ENCODE measurements at places on chromosomes 4 and X. TPM values are rescaled to one million over a fixed set of nuclear protein-coding genes. Genes with fewer than 3 reads are reported as not detected.
A peak's percentile ranks its signal among the peaks of the same experiment; 100 is the strongest.

DNA sequence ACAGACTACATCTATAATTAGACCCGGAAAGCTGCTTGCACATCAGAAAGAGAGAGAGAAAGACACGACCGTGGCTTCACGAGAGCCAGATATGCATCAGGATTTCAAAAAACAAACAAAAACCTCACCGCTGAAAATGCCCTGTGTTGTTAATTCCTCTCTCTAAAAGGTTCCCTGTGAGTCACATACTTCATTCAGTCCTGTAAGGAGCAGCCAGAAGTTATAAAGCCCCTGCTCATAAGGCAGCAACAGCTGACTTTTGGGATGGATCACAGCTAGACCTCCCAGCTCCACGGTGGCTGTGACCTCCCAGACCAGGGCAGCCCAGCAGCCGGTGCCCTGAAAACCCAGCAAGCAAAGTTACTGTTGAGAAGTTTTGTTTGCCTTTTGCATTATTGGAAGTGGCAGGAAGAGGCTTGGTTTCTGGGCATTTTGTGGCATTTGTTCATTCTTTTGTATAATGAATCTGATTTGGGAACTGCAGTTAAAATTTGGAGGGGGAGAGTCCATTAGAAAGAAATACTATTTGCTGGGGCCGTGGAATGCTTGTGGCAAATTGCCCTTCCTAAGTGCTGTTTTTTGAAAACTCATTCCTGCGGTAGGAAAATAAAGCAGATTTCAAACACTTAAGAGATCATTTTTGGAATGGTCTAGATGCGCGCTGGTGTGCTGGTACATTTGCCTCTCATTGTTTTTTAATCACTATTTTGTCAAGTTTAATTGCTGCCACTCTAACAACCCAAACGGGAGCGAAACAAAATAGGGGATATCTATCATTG is 520.4 kb downstream of the BCOR start:
- H3K27ac ChIP-seq, result no peak overlapping the region
- H3K36me3 ChIP-seq, result no peaks in the 10 kb centered on the region
- no peaks in the 10 kb centered on the region for H3K27me3 ChIP-seq

DNA sequence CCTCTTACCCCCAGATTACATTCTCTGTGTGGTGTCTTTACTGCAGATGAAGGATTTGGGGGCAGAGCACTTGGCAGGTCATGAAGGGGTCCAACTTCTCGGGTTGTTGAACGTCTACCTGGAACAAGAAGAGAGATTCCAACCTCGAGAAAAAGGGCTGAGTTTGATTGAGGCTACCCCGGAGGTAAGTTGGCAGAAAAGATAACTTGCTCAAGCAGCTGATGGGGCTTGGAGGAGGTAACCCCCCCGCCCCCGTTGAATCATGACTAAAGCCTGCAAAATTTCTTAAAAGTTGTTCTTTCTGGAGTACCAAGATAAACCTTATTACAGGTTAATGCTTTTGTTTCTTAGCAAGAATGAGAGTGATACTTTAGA is 1.5 kb downstream of the CCNG2 start:
- no peak for DNase-seq
- H3K27ac ChIP-seq, result peak overlapping the region; percentile 97
- peak overlapping the region; percentile 88 for H3K4me3 ChIP-seq
- peaks cover 14% of the 10 kb centered on the region for H3K4me1 ChIP-seq
- H3K27me3 ChIP-seq, result no peaks in the 10 kb centered on the region

- H3K27ac ChIP-seq, result no peak overlapping the region
- peaks cover 6% of the 10 kb centered on the region for H3K4me1 ChIP-seq
- no peaks in the 10 kb centered on the region for H3K36me3 ChIP-seq
- DNase-seq, result no peak
These were observed 3.9 kb upstream of the HAUS7 start for GRCh38 chrX:153474266-153474665.

DNA sequence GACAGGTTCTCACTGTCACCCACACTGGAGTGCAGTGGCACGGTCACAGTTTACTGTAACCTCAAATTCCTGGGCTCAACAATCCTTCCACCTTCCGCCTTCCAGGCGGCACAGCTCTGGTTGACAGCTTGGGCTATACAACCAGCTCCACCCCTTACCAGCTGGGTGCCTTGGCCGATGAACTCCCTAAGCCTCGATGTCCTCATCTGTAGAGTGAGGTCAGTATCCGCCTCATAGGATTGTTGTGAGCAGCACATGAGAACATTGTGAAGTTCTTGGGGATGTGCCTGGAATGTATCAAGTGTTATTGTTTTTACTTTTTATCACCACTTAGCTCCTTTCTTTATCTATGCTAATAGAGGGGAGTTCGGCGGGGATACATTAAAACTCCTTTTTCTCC is 23.3 kb downstream of the UCHL1 start:
- DNase-seq, result no peak
- no peaks in the 10 kb centered on the region for H3K36me3 ChIP-seq
- no peak overlapping the region for H3K27ac ChIP-seq
- H3K4me1 ChIP-seq, result no peaks in the 10 kb centered on the region
- H3K27me3 ChIP-seq, result no peaks in the 10 kb centered on the region

DNA sequence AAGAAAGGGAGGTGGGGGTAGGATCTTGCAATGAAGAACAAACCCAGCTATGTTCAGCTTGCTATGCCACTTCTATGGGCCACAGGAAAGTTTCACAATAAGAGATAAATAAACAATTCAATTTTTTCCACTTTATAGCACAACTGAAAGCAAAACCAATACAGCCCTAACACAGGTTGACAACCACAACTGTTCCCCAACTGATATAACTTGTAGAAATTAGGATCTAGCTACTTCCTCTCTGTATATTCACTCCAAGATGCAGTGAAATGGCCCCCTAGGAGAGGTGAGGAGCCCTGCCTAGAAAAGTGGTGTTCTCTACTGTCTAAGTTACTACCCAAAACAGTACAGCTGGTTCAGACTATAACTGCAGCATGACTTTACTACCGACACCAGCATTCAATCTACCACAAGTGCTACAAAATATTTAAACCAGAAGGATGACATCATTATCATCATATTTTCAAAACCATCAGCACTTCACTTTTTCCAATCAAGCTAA is 77.0 kb downstream of the FBXW7 start:
- no peak for DNase-seq
- H3K36me3 ChIP-seq, result no peaks in the 10 kb centered on the region
- H3K4me1 ChIP-seq, result peaks cover 5% of the 10 kb centered on the region
- H3K27ac ChIP-seq, result no peak overlapping the region

DNA sequence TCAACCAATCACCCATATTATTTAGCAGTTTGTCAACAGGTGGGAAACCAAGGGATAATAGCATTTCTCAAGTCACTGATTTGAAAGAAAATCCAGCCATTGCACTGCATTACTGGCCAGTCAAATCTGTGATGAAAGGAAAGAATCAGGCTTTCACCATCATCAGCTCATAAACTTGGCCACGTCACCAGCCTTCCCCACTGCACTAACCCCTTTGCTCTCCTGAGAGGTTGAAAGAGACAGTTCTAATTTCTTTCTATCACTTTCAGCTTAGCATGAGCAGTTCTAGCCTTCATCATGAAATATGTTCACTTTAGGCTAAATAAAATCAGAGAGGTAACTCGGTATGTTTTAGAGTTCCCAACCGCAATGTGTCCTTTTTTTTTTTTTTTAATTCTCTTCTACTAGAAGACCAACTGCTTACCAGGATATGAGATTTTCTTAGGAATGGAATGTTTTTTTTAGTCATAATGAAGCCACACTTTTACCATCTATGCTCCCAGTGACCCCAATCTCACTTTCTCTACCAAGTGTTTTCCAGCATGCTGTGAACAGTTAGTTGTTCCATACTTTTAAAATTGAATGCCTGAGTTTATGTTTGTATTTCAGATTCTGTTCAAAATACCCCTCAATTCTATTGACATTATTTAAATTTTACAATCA is 55.7 kb upstream of the SLC7A11 start:
- H3K27me3 ChIP-seq, result no peaks in the 10 kb centered on the region
- DNase-seq, result no peak
- H3K36me3 ChIP-seq, result no peaks in the 10 kb centered on the region
- H3K4me1 ChIP-seq, result no peaks in the 10 kb centered on the region

DNA sequence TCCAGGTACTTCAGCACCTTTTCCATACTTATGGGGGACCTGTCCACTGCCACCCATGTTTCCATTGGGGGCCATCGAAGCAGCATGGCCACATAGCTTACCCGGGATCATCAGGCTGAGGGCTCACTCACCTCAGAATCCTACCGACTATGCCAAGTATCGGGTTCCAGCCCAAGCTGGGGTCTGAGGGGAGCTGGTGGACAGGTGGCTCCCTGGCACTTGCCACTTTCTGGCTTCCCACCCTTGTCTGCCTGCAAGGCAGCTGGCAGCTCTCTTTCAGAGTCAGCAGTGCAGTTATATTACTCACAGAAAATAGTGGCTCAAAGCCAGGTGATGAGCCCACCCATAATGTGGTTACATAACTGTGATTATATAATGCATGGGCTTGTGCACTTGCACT is 1153.8 kb downstream of the STIM2 start:
- no peak for DNase-seq
- H3K4me1 ChIP-seq, result no peaks in the 10 kb centered on the region
- H3K27ac ChIP-seq, result no peak overlapping the region
- H3K27me3 ChIP-seq, result no peaks in the 10 kb centered on the region

DNA sequence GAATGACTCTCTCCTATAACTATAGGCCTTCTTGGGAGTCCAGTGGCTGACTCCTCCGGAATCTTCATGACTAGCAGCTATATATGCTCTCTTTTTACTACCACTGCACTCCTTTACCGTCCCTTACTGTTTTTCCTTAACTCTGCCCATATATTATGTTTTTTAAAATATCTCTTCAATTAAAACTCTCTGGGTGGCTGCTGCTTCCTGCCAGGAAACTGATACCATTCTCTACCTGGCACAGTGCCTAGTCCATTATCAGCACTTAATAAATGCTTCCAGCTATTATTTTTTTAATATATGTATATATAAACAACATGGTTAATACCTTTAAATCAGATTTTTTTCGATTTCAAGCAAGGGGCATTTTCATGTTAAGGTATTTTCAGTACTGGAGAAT is 136.6 kb upstream of the FAM47B start:
- no peaks in the 10 kb centered on the region for H3K4me1 ChIP-seq
- no peak overlapping the region for H3K4me3 ChIP-seq
- no peak for DNase-seq
- no peaks in the 10 kb centered on the region for H3K36me3 ChIP-seq
- H3K27ac ChIP-seq, result no peak overlapping the region

DNA sequence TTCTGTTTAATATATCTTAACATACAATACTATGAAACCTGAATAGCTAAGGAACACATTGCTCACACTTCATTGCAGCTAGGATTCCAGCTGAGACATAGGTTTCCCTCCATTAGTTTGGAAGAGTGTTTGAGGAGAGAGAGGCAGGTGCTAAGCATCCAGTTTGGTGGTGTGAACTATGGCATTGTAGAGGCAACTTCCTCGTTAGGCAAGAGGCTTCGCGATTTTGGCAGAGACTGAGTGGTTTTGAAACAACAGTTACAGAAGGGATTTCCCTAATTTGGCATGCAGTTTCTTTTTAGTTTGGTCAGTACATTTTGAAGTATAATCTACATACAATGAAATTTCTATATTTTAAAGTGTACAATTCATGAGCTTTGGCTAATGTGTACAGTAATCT is 117.1 kb upstream of the BMP3 start:
- H3K4me1 ChIP-seq, result no peaks in the 10 kb centered on the region
- no peak for DNase-seq
- no peaks in the 10 kb centered on the region for H3K27me3 ChIP-seq
- no peak overlapping the region for H3K27ac ChIP-seq
- no peak overlapping the region for H3K4me3 ChIP-seq
- no peaks in the 10 kb centered on the region for H3K36me3 ChIP-seq

- no peak overlapping the region for H3K4me3 ChIP-seq
- peaks cover 5% of the 10 kb centered on the region for H3K4me1 ChIP-seq
- no peak overlapping the region for H3K27ac ChIP-seq
These were observed 80.4 kb downstream of the PTTG2 start for GRCh38 chr4:38040619-38041018.

- H3K27ac ChIP-seq, result peak within 1 kb of the TSS; percentile 82
- peak within 1 kb of the TSS; percentile 40 for H3K4me3 ChIP-seq
- no peaks in the 10 kb centered on the region for H3K27me3 ChIP-seq
- peak; percentile 87 for DNase-seq
These were observed at the start of gene DMD for GRCh38 chrX:33211356-33212260. TSS of gene DMD (minus strand) at chrX:33211549. CDS start at chrX:33211312, 237 bp downstream.

DNA sequence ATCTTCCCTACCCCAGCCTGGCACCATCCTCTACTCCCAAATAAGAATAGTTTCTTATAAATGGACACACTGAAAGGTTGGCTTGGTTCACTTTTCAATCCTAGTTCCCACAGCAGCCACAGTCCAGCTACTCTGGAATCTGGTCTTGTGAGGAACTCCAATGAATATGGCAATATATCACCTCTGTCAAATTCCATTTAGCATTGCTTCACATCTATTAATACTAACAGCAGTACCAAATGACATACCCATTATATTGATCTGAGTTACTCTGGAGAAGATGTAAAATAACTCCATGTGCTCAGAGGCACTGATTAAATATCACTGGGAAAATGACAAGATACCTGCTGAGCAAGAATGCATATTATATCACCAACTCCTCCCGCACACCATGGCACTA is 8.6 kb downstream of the OPHN1 start:
- H3K4me1 ChIP-seq, result peaks cover 11% of the 10 kb centered on the region
- H3K27me3 ChIP-seq, result no peaks in the 10 kb centered on the region
- H3K36me3 ChIP-seq, result no peaks in the 10 kb centered on the region
- H3K4me3 ChIP-seq, result no peak overlapping the region
- no peak overlapping the region for H3K27ac ChIP-seq

GRCh38 chrX:18994713-18995112 is 10.8 kb upstream of the PHKA2 start:
- no peak overlapping the region for H3K4me3 ChIP-seq
- no peaks in the 10 kb centered on the region for H3K4me1 ChIP-seq
- H3K36me3 ChIP-seq, result no peaks in the 10 kb centered on the region
- H3K27ac ChIP-seq, result no peak overlapping the region
- no peaks in the 10 kb centered on the region for H3K27me3 ChIP-seq

GRCh38 chr4:123304151-123304964 is 92.2 kb upstream of the SPRY1 start:
- no peaks in the 10 kb centered on the region for H3K36me3 ChIP-seq
- H3K27ac ChIP-seq, result no peak overlapping the region
- no peaks in the 10 kb centered on the region for H3K27me3 ChIP-seq

- H3K36me3 ChIP-seq, result no peaks in the 10 kb centered on the region
- no peak overlapping the region for H3K27ac ChIP-seq
- DNase-seq, result no peak
- H3K4me3 ChIP-seq, result no peak overlapping the region
- H3K27me3 ChIP-seq, result no peaks in the 10 kb centered on the region
These were observed 137.8 kb upstream of the GPR101 start for GRCh38 chrX:137171626-137172025.

GRCh38 chr4:151854731-151855130 is 93.9 kb upstream of the GATB start:
- H3K27me3 ChIP-seq, result no peaks in the 10 kb centered on the region
- DNase-seq, result no peak
- no peak overlapping the region for H3K4me3 ChIP-seq
- no peaks in the 10 kb centered on the region for H3K36me3 ChIP-seq
- H3K4me1 ChIP-seq, result no peaks in the 10 kb centered on the region

Gene PHKA1
- total RNA-seq, result 6.1 TPM

Gene TMEM187
- 3.8 TPM for total RNA-seq

Gene MAGEA10
- not detected for total RNA-seq

Gene GLRA2
- 1.1 TPM for total RNA-seq

Gene PRDM5
- 25.0 TPM for total RNA-seq

Gene TRPC5OS
- not detected for total RNA-seq

Gene CCNQ
- 49.0 TPM for total RNA-seq

Gene FGF16
- total RNA-seq, result not detected

Gene CENPE
- 1.2 TPM for total RNA-seq
